Activated CD4-positive, alpha-beta T cell treated with anti-CD3 and anti-CD28 coated beads, Interleukin-2, amount 10 ng/mL, durations not matched to agents 24 days and 14 days (primary cell): ENCODE measurements at places on chromosomes 5 and 9.

DNA sequence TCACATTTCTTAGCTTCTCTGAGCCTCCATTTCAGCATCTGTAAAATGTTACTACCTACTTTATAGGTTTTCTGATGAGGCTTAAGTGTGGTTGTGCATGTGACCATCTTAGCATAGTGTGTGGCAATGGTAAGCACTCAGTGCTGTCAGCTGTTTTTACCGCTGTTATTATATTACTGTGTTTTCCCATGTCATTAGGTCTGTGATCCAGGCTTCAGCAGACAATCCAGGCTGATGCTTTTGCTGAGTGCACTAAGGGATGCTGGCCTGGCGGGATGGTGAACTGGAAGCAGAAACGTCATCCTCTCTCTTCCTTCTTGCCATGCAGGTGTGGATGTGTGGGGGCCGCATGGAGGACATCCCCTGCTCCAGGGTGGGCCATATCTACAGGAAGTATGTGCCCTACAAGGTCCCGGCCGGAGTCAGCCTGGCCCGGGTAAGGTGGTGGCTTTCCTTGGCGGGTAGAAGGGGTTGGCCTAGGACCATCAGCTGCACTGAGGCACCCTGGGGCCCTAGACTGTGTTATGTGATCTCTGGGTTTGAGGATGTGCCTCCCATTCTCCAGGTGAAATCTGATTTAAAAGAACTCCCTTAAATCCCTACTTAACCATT lies 41.9 kb upstream of the SAP30L start:
- no peak for DNase-seq

DNA sequence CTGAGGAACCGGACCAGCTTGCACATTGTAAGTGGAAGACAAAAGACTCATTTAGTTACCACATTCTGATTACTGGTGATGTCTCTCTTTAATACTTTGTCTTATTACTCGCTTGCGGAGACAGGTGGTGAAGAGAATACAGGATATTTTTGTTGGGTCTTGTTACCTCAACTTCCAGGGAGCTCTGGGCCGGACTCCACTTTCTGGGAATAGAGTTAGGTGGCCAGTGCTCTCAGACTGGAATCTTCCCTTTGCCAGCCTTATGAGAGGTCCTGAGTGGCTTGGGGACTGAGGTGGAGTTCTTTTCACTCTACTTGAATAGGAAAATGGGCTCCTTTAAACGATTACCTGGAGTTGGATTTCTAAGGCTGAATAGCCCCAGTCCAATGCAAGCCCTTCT lies 33.3 kb upstream of the SPRY4 start:
- no peak for DNase-seq

GRCh38 chr9:7980041-7980440 lies 180.5 kb upstream of the DMAC1 start:
- DNase-seq = no peak

- DNase-seq = no peak
These were observed 34.9 kb downstream of the NREP start for GRCh38 chr5:111722140-111722539.

DNA sequence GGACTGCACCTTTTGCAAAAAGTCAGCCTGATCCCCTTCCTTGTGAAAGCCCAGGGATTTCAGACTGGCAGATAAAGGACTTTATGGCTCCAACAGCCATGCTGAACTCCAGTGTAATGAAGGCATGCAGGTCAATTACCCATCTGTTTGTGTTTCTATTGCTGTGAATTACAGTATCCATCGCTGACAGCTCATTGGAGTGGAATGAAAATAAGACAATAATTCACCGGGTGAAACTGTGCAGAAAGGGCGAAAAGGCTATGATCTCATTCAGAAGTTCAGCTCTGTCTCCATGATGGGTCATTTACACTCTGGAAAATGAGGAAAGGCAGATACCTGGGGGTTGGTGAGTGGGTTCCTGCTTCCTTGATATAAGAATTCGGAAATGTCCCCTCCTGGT lies 148.0 kb downstream of the BRINP1 start:
- no peak for DNase-seq

DNA sequence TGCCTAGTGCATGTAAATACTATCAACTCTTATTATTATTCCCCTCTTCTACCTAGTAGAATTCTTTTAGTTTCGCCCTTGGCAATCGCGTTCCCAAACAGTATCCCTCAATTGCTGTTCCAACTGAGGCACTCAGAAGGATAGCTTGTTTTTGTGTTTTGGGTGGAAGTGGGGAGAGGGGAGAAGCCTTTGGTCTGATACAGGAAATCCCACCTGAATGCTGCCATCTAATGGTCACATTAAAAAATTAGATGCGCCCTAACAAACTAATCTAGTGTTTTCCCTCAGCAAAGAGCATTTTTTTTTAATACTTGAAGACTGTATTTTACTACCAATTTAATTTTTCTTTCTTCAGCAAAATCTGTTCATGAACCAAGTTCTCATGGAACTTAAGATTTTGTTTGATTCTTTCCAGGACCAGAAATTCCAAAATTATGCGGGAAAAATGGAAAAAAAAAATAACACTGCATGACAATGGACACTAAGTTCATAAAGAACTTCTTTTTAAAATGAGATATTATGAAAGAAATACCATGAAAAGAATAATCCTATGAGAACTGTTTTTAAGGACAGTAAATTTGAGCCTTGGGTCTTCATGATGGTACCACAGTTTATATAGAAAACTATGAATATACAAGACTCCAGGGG lies 22.2 kb upstream of the GLDC start:
- DNase-seq = no peak

DNA sequence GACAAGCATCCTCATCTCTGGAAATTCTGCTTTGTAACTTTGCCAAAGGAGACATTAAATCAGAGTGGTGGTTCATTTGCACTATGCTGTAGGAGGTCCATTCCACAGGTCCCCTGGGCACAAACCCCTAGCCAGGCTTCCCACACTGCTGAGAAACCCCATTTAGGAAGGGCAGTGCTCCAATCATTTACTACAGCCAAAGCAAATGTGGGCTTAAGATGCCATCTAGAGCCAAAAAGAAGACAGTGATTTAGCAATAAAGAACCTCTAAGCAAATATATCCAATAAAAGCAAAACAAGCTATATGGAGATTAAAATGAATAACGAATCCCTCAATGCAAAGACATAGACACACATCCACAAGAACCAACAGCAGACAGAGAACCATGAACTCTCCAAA lies 129.0 kb upstream of the ALDH1B1 start:
- no peak for DNase-seq

GRCh38 chr9:92749071-92749933 lies 15.3 kb downstream of the BICD2 start:
- DNase-seq = no peak

DNA sequence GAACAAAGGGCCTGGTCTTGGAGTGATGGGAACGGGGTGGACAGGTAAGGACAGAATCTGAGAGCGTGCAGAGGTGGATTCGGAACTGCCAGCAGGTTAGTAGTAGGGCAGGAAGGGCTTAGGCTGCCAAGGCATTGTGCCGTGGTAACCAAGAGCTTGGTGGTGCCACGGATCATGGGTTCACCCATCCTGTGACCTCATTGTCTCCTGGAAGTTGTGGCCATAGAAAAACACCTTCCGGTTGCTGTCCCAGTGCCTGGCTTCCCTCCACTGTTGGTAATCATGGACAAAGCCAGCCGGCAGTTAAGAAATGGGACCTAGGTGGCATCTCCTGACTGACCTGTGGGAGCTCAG lies 42.5 kb upstream of the CFAP157 start:
- no peak for DNase-seq
